ENCODE measurements at places on chromosomes 7 and 10.

DNA sequence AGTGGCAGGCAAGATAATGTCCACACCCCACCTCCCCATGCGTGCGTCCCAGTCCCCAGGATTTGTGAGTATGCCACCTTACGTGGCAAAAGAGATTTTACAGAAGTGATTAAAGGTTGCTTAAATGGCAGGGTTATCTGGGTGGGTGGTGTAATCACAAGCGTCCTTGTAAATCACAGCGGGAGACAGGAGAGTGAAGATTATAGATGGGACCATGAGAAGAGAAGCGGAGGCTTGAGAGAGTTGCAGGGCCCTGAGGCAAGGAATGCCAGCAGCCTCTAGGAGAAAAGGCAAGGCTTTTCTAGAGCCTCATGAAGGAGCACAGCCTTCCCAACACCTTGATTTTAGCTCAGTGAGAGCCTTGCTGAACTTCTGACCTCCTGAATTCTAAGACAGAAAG is 10.2 kb downstream of the ZRANB1 start:
- DNase-seq, result no peak

GRCh38 chr7:94360926-94361325 is 33.8 kb upstream of the COL1A2 start:
- DNase-seq, result no peak

DNA sequence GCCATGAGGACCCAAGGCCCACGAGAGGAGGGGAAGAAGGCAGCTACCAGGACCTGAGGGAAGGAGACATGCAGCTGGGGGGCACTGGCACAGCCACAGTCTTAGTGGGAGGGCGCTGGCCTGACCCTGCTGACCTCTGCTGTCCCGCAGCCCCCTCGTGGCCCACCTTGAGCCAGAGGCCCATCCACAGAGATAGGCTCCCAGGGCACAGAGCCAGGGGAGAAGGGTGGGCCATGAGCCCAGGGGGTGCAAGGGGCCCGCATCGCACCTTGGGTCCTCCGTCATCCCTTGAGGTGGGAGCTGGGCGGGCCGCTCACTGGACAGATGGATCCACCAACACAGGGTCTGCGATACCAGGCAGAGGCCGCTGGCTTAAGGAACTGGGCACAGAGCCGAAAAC is 387.7 kb upstream of the PFKP start:
- DNase-seq, result no peak

DNA sequence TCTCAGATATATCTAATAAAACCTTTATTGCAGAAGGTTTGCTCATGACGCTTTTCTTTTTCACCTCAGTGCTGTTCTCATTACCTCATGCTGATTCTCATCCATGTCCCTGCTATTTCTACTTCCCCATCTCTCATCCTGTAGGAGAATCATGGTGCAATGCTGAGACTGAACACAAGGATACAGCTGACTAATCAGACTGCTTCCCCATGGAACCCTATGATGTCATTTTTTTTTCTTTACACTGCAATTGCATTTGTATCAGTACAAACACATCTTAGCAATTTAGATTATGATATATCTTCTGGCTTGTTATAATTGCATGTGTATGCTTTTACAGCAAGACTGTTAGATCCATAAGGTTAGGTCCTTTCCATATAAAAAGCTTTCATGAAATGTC is 93.7 kb downstream of the SEMA3A start:
- DNase-seq, result no peak

DNA sequence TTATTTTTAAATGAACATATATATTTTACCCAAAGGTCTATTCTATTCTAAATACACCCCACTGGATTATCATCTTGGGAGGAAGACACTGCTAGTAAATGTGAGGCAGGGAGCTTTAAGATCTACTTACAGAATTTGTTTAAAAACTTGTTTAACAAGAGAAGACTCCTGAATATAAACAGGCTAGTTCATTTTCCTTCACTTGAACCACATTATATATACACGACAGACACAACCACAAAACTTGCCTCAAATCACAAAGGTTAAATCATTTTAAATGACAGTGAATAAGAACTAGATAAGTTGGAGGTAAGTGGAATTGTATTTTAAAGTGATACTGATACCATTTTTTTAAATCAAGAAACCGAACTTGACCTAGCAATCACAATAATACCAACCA is 109.2 kb downstream of the ATE1 start:
- DNase-seq, result no peak

GRCh38 chr7:40003597-40003996 is 53.5 kb downstream of the CDK13 start:
- no peak for DNase-seq
